NCI-H2107 (cell line): ENCODE measurements at places on chromosomes 7 and 10.

- DNase-seq: no peak
These were observed 745.8 kb upstream of the LRRTM3 start for GRCh38 chr10:66180021-66180420.

DNA sequence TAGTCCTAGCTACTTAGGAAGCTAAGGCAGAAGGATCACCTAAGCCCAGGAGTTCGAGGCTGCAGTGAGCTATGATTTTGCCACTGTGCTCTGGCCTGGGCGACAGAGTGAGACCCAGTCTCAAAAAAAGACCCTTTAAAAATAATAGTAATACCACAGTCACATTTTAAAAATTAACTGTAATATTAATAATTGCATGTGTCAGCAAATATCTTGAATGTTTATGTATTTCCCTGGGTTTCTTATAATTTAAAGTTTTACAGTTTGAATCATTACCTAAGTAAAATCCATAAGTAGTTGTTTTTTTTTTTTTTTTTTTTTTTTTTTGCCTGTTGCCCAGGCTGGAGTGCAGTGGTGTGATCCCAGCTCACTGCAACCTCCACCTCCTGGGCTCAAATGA is 69.2 kb downstream of the LYZL2 start:
- DNase-seq: no peak

- no peak for DNase-seq
These were observed 105.1 kb downstream of the FAM107B start for GRCh38 chr10:14669576-14669975.

- no peak for DNase-seq
These were observed 353.5 kb downstream of the PAXIP1 start for GRCh38 chr7:154649434-154649833.

DNA sequence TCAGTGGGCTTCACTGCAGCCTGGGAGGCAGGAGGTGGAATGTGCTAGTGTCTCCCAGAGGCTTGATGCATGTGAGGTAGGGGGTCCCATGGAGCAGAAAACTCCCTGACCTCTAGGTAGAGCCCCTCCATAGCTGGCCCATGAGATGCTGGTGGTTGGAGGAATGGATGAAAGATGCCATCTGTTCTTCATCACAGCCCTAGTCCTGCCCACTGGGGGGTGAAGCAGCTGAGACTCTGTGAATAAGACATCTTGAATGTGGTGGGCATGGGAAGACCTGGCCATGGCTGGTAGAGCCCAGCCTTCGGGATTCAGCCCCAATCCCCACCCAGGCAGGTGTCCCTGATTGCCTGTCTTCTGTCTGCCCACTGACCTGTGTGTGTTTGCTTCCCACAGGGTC is 92.5 kb downstream of the COL13A1 start:
- DNase-seq: no peak

DNA sequence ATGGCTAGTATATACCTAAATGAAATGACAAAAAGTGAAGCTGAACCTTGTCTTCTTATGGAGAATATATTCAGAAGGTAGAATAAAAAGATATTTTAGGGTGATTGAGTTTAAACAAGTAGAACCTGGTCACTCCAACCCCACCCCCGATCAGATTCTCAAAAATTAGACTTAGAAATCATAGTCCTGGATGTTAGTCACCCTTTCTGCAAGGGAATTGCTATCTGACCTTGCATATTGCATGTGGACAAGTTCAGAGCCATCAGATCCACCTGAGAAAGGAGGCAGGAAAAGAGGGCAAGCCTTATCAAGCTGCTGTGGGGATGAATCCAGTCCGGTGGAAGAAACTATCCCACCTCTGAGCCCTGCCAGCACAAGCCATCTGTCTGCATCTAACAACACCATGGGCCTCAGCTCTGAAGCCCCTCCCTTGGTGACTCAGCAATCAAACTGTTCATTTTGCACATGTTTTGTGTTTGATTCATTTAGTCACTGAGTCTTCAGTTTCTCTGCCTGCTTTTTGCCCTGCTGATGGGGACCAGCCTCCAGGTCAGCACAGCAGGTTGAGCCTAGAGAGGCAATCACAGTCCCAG is 727.3 kb downstream of the AUTS2 start:
- no peak for DNase-seq

GRCh38 chr10:30752481-30752881 is 122.9 kb upstream of the LYZL2 start:
- DNase-seq: no peak

DNA sequence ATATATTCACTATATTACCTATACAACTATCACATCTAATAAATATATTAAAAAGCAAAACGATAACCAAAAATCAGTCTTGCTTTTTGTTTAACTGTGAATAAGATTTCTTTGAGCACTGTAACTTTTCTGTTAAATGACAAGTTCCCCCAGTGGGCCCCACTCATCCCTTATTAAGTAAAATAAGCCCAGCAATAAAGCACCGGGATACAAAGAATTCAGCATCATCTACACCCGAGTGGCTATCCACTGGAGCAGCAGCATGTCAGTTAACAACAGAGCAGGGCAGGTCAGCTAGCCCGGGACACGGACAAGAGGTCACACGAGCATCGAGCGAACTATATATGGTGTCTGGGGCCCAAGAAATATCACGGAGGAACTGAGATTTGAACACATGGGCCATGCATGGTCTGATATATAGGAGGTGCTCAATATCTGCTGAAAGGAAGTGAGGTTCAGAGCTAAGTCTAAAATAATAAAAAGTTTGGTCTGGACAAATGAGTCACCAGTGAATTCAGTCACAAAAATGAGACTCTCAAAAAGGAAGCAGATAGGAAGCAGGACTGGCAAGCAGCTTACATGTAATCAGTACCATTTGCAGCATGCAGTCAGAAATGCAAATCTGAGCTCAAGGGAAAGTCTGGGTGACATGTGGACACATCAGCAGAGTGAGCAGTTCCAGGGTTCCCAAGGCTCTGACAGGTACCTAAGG is 4.1 kb downstream of the ERCC6 start:
- DNase-seq: no peak

DNA sequence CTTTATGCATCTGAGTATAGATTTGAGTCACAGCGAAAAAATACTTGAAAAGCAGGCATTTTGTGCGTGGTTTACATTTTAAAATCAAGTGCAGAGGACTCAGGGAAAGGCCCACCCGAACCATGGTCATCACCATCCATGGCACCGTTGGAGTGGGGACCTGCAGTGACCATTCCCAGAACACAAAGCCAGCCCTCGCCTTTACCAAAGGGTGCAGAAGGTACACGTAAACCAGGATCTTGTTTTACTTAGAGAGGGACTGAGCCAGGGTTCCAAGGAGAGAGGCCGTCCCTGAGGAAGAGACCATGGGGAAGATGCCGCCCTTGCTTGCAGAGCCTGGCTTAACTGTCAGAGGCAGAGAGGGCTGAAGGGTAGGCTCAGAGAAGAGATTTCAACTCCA is 12.0 kb upstream of the CNPY1 start:
- no peak for DNase-seq

DNA sequence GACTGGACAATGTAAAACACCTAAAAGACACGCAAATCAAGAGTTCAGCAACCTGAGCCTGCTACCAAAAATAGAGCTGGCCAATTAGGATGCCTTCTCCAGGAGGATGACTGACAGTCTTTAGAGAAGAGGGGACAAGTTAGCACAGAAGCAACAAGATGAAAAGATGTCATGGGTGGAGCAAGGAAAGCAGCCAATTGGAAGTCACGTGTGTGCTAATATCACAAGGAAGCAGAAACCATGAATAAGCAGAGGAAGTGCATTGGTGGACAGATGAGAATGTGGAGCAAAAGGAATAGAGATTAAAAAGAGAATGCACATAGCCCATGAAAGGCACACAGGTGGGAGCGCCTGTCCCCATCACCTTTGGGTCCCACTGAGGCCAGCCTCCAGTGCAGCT is 148.1 kb downstream of the SLC25A13 start:
- no peak for DNase-seq

- DNase-seq: no peak
These were observed 11.1 kb upstream of the GLCCI1 start for GRCh38 chr7:7957513-7957912.

GRCh38 chr10:76881477-76882220 is 756.0 kb downstream of the KCNMA1 start:
- no peak for DNase-seq

DNA sequence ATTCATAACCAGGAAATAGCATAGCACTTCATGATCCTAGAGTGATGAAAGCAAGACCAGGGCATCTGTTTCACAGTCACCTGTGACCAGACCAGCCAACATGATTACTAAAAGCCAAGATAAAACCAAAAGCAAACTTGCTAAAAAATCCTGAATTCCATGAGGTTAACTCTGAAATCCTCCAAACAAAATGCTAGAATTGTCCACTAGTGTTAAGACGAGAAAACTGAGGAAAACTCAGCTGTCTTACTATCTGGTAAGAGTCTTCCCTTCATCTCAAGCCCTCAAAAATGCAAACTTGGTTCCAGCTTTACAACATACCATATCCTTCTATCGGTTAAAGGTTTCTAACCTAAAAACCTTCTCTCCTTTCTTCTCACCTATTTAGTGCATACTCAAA is 1.3 kb upstream of the NPM3 start:
- no peak for DNase-seq

GRCh38 chr10:112213098-112213823 is 29.7 kb upstream of the GPAM start:
- DNase-seq: no peak

GRCh38 chr10:69337296-69338132 is 59.2 kb downstream of the HK1 start:
- no peak for DNase-seq

DNA sequence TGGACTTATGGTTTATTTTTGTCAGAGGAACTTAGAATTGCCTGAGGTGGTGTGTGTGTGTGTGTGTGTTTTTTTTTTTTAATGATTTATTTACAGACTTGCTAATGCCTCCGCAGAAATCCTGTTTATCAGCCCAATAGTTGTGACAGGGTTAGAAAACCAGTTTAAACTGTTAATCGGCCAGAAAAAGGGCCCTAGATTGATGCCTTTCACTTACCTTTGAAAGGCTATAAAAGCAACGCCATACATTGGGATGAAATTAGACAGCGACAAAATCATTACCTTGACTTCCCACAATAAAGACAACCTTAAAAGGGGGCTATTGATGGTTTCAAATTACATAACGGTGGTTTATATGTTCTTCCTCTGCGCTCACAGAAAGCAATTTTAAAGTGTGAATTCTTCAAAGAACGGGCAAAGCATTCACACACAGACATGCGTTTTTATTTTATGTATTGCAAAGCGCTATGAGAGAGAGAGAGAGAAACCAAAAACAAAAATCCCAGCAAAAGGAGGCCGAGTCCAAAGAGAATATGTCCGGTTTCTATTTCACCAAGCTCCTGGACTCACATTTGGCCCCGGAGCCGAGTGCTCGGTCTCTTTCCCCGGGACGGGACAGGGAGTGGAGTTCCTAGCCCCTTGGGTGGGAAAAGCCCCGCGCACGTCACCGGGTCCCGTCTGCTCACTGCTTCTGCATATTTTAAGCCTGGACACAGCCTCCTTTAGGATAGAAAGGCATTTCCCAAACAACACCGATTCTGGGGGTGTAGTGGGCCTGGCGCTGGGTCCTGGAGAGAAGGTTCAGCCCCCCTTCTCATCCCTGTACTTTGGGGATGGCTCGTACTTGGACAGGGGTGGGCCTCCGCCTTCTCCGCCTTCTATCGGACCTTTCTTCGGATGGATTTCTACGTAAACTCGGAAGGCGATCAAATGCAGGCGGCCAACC is 26.8 kb upstream of the VAX1 start:
- DNase-seq: no peak

GRCh38 chr7:156069891-156070290 is 257.6 kb upstream of the SHH start:
- DNase-seq: no peak

GRCh38 chr7:50710441-50711154 is 72.1 kb downstream of the GRB10 start:
- DNase-seq: no peak

DNA sequence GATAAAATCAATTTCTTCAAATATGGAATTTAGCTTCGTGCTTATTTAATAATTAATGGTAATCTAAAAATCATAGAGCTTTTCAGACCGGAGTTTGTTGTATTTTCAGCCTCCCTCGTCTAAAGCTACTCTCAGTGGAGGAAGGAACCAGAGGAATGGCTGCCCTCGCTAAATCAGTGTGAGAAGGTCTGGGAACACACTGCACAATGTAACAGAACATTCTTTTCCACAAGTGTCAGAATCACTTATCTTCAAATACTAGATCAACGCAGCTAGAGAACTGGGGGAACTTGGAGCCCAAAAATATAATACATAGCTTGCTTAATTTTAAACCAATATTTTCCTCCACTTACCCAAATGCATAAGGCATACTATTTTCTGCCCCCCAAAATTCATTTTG is 148.5 kb downstream of the MTERF1 start:
- DNase-seq: no peak

DNA sequence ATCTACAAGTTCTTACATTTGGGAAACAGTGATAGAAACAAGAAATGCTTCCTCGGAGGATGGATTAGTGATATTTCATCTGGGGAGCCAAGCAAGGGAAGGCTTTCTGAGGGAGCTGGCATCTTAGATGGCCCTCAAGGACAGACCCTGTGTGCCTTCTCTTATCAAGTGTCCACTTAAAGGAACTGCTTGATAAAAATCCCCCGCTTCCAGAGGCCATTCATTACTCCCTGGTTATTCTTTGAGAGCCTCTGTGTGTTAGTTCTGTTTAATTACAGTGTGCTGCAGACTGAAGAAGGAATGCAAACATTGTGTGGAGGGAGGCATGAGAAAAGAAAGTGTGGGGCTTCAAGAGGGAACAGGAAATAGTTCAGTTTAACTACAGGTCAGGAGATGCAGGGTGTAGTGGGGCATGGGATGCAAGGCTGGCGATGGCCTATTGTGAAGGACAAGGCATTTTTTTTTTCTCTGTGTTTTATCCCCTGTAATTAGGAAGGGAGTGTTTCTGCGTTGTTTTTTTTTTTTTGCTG is 145.4 kb downstream of the SNX10 start:
- DNase-seq: no peak

DNA sequence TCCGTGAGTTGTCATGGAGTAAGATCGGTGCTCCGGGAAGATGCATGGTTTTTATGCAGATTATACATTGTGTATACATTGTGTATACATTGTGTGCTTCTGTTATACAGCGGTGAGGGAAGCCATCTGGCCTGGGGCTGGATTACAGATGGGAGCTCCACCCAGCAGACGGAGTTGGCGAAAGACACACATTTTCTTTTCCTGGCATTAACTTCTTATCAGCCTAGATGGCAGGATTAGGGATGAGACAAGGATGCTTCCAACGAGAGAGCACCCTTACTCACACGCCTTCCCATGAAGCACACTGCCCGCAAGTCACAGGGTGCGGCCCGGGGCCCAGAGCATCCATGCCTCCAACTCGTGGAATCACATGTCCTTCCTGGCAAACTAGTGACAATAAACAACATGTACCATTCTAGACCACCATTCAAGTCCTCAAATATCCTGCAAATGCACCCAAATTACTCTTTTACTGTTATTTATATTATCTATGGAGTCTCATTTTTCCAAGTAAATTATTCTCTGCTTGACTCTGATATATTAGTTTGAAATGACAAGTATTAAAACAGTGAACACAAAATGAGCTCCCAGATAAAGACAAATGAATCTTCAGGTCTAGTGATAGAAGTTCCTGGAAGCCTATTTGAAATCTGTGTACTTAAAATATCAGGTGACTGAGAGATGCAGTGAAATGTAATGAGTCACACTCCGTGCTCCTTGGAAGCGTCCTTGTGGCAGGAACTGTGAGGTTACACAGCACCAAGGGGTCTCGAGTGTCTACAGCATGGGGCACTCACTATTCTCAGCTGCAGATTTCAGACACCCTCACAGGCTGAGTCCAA is 29.8 kb upstream of the PPP2R2D start:
- DNase-seq: no peak
